Fibroblast of lung (primary cell): ENCODE measurements at places on chromosomes 3 and 15. TPM values are rescaled to one million over a fixed set of nuclear protein-coding genes. Genes with fewer than 3 reads are reported as not detected.

- no peak overlapping the region for H3K27ac ChIP-seq
- no peaks in the 10 kb centered on the region for H3K27me3 ChIP-seq
- no peaks in the 10 kb centered on the region for H3K4me1 ChIP-seq
- DNase-seq: peak; percentile 70
- no peaks in the 10 kb centered on the region for H3K36me3 ChIP-seq
- no peak overlapping the region for H3K4me3 ChIP-seq
Observed at GRCh38 chr3:173135059-173135458, 6.0 kb downstream of the SPATA16 start.

DNA sequence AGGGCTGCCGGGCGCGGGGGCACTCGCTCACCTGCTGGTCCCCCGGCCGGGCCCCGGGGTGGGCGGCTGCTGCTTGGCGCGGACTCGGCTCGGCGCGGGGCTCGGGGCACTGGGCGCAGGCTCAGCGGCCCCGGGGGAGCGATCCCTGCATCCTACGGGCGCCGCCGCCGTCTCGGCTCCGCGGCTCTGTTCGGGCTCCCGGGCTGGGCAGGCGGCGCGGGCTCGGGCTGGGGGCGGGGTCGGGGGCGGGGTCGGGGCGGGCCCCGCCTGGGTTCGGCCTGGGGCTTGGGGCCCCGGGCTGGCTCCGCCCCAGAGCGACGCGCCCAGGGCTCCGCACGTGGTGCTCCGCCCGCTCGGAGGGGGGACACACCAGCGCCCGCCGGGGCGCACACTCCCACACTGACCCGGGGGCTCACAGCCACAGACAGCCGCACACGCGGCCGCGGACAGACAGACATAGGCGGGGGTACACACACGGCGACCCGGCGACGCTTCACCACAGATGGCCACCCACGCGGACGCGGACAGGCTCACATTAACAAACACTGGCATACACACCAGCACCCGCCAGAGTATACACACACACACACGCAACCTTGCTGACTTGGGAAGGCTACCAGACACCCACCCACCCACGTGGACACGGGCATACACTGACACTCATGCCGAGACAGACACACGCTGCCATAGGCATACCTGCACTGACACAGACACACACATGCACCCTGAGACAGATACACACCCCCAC lies at the start of gene SCN5A:
Gene SCN5A (minus strand): TSS at position 188 of the 748 bp plus-strand sequence. CDS start 16,380 bp downstream, outside the sequence.
- no peaks in the 10 kb centered on the region for H3K36me3 ChIP-seq
- peaks cover 4% of the 10 kb centered on the region for H3K4me1 ChIP-seq
- peak within 1 kb of the TSS; percentile 57 for H3K4me3 ChIP-seq
- H3K27ac ChIP-seq: no peak within 1 kb of the TSS
- DNase-seq: peak; percentile 16
- peaks cover 12% of the 10 kb centered on the region for H3K27me3 ChIP-seq

DNA sequence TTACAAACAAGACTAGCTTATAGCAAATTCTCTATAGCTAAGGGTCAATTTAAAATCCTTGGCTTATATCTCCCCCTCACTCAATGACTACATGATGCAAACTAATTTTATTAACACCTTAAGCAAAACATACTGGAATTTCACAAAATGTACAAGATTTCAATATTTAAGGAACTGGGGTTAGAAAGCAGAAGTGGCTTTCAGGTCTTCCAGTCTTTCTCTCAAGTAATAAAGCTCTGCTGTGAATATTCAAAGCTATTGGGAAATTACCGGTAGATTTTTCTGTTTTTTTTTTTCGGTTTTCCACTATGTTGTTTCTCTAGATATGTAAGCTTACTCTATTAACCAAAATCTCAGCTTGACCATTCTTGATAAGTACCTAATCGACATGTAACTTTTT lies 3.9 kb downstream of the EPM2AIP1 start:
- peak overlapping the region; percentile 95 for H3K4me3 ChIP-seq
- no peak for DNase-seq
- H3K4me1 ChIP-seq: peaks cover 5% of the 10 kb centered on the region
- no peaks in the 10 kb centered on the region for H3K27me3 ChIP-seq
- no peak overlapping the region for H3K27ac ChIP-seq

Gene TMC3
- polyA plus RNA-seq: not detected in 2 replicates

DNA sequence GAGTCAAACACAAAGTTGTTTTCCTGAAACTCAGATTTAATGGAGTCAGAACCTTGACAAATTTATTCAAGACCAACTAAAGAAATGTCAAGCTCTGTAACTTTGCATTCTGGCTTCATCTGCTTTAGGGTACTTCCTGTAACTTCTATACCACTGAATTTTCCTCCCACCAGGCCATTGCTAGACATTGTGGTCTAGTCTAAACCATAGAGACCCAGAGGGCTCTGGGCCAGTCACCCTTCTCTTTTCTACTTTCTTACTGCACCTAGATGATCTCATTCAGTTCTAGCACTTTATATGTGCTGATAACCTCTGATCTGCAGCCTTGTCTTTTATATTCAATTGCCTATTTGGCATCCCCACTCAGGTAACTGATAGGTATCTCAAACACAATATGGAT lies 2.8 kb upstream of the OR5K1 start:
- H3K4me1 ChIP-seq: no peaks in the 10 kb centered on the region
- H3K27me3 ChIP-seq: no peaks in the 10 kb centered on the region
- H3K27ac ChIP-seq: no peak overlapping the region

- DNase-seq: no peak
- H3K27ac ChIP-seq: no peak overlapping the region
- H3K4me1 ChIP-seq: peaks cover 5% of the 10 kb centered on the region
- H3K27me3 ChIP-seq: no peaks in the 10 kb centered on the region
Observed at GRCh38 chr15:101026656-101027272, 107.6 kb downstream of the LRRK1 start.

Gene UNC13C
- not detected in 2 replicates for polyA plus RNA-seq
